ENCODE measurements at places on chromosomes 5 and 9.
A peak's percentile ranks its signal among the peaks of the same experiment; 100 is the strongest.

DNA sequence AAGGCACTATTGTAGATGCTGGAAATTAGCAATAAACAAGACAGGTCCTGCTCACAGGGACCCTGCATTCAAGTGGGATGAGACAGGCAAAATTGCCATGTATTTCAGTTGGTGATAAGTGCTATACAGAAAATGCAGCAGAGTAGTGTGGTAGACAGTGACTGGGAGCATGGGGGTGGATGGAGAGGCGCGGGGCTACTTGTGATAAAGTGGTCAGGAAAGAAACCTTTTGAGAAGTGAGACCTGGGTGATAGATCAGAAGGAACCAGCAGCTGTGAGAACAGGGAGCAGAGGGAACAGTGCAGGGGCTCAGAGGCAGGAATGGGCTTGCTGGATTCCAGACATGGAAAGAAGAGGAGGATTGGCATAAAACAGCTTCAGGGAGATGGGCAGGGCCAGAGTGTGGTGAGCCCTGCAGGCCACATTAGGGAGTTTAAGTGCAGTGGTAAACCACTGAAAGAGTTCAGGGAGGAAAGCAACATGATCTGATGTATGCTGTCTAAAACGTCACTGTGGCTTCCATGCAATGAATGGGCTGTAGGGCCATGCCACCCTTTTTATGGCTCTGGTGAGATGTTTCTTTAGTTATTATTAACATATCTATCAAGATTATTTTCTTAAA is 7.3 kb downstream of the CRHBP start:
- DNase-seq: peak; percentile 20

- no peak for DNase-seq
These were observed 719.6 kb upstream of the GRAMD2B start for GRCh38 chr5:125703616-125704015.

- no peak for DNase-seq
These were observed 245.5 kb downstream of the HSPA4 start for GRCh38 chr5:133297293-133297692.

DNA sequence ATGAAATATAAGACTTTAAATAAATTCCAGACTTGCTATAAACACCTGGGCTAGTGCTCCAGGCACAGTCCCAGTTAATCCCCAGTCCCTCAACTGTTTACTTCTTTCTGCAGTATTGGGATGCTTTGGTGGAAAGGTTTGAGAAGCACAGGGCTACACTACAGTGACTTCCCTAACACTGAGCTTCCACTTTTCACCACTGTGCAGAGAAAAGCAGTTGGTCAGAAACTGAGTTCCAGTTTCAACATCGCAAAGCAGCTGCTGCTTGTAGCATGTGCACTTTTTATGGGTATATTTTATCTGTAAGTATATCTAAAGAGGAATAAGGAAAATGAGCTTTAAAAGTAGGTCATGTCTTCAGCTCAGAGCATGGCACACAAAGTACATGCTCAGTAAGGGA is 339.7 kb downstream of the NTRK2 start:
- no peak for DNase-seq

DNA sequence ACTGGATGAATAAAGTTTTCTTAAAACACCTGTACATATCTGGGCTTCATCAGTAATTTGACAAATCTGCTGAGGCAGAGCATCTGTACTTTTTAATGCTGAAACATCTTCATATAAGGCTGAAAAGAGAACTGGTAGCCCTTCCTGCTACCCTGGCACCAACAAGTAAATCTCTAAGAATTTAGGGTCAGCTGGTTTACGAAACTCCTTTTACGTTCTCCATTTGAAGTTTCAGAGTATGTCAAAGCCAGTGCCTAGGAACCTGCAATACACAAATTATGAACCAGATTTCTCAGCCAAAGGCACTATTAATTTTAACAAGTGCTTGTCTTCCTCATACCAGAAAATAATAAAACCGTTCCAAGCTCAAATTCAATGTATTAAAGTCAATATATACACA is 3.8 kb downstream of the ZFAND5 start:
- no peak for DNase-seq

GRCh38 chr9:87884578-87885459 is 2.1 kb downstream of the SPATA31E1 start:
- no peak for DNase-seq

- peak; percentile 53 for DNase-seq
These were observed 48.8 kb downstream of the FANCC start for GRCh38 chr9:95268681-95269080.

DNA sequence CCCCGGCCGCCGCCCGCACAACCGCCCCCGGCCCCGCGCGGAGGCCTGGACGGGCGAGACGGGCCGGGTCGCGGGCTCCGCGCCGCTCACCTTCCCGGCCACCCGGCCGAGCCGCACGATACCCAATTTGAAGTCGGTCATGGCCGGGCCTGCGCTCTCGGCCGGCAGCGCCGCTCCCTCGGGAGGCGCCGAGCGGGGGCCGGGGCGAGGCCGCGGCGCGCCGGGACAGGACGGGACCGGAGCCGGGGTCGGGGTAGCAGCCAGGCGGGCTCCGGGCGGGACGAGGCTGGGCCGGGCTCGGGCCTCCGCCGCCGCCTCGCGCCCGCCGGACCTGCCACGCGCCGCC is 216 bp downstream of the ZMYND19 start:
- no peak for DNase-seq

DNA sequence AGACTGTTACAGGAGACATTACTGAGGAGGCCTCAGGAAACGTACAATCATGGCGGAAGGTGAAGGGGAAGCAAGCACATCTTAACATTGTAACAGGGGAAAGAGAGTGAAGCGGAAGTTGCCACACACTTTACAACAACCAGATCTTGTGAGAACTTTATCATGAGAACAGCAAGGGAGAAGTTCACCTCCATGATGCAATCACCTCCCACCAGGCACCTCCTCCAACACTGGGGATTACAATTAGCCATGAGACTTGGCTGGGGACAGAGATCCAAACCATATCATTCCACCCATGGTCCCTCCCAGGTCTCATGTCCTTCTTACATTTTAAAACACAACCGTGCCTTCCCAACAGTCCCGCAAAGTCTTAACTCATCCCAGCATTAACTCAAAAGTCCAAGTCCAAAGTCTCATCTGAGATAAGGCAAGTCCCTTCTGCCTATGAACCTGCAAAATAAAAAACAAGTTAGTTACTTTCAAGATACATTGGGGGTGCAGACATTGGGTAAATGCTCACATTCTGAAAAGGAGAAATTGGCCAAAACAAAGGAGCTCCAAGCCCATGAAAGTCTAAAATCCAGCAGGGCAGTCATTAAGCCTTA is 138.3 kb downstream of the TMEM161B start:
- DNase-seq: no peak

GRCh38 chr5:38600329-38601045 is 44.0 kb upstream of the LIFR start:
- DNase-seq: peak; percentile 76

DNA sequence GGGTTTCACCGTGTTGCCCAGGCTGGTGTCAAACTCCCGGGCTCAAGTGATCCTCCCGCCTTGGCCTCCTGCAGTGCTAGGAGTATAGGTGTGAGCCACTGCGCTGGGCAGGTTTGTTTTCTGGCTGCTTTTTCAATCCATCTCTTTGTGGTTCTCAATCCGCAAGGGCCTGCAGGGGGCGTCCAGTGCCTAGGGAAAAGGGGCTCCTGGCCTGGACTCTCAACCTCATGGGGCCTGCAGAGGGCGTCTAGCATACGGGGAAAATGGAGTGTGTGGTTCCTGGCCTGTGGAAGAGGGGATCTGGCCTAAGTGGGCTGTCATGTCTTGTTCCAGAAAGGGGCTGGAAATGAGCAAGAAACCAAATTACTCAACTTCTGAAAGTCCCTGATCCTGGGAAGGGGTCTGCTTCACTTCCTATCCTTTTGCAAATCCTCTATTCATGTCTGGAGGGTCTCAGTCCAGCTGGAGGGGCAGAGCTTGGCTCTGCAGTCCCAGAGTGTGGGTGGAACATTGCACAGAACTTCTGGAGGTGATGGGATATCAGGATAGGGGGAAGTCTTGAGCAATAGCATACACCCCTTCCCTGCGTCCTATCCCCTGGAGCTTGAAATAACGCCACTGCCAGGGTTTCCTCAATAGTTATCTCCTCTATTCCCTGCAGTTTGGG is 12.7 kb upstream of the CCL27 start:
- peak; percentile 88 for DNase-seq

- DNase-seq: no peak
These were observed 22.6 kb downstream of the RMI1 start for GRCh38 chr9:84003246-84003645.

DNA sequence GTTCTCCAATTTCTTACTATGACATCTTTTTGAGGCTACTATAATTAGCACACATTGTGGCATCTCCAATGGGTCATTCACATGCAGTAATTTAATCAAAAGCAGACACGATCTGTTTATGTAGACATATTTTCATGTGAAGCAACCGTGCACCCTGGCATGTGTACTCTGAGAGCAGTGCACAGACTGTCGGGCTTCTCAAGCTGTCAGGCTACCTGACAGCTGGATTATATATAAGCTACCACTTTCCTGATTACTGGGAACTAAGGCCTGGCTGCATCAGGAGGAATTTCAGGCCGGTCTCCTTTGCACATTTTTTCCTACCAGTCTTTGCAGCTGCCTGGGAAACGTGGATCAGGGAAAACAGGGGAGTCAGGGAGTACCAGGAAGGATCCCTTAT is 197.5 kb downstream of the MAPKAP1 start:
- peak; percentile 82 for DNase-seq

Measured in foreskin fibroblast (primary cell).